ENCODE measurements at places on chromosomes 2 and 18.

GRCh38 chr18:23384778-23385736 is 68.0 kb upstream of the RIOK3 start:
- no peak for DNase-seq

- DNase-seq, result no peak
These were observed 895.8 kb downstream of the TSN start for GRCh38 chr2:122651236-122651635.

GRCh38 chr2:144470334-144470733 is 49.6 kb downstream of the ZEB2 start:
- no peak for DNase-seq

GRCh38 chr2:147806846-147807245 is 38.0 kb upstream of the ACVR2A start:
- DNase-seq, result no peak

DNA sequence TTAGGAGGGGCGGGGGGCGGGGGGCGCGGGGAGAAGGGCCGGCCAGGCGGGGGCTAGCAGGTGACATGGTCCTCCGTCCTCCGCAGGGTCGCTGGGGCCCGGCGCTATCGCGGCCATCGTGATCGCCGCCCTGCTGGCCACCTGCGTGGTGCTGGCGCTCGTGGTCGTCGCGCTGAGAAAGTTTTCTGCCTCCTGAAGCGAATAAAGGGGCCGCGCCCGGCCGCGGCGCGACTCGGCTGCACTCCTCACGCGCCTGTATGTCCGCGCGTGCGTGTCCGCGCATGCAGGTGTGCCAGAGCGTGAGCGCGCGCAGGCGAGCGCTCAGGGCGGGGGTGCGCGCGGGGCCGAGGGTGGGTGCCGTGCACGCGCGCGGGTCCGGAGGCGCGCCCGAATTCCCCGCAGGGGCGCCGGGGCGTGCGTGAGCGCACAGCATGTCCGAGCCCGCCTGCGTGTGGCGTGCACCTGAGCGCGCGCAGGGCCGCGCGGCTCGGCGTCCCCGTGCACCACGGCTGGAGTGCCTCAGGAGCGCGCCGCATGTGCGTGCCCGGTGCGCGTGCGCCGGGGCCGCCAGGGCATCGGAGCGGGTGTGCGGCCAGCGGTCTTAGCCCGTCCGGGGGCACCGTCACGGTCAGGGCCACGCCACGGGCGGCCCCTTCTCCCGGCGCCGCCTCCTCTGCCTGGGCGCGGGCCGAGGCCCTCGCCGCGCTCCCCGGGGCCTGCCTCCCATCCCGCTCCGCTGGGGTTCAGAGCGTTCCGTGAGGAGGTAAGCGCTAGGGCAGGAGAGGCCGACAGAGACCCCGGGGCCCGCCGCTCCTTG is 6.3 kb downstream of the SNORC start:
- DNase-seq, result no peak

DNA sequence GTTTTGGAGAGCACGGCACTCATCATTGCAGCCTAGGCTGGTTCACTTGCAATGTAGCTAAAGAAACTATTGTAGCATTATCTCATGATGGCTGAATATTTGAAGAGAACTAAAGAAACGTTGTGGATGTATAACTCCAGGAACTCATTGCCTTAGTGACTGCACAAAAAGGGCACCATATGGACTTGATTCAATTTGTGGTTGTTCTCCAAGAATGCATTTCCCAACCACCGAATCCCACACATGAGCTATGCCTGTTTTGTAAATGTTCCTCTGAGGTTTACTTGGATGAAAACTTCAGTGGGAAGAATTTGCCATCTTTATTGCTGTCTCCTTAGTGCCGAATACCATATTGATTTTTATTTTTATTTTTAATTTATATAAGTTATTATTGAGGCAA is 43.5 kb downstream of the DOK6 start:
- DNase-seq, result no peak

DNA sequence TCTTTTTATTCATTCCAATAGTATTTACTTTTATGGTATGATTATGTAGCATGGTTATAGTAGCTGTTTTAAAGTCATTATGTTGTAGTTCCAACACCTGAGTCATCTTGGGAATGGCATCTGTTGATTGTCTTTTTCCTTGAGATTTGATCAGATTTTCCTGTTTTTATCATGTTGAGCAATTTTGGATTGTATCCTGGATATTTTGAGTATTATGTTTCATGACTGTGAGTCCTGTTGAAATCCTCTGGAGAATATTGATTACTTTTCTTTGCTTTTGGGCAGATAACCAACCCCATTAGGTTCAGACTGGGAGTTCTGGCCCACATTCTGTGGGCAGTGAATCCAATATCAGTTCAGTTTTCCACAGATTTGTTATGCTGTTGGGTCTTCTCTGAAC is 163.2 kb upstream of the SPRED2 start:
- no peak for DNase-seq

DNA sequence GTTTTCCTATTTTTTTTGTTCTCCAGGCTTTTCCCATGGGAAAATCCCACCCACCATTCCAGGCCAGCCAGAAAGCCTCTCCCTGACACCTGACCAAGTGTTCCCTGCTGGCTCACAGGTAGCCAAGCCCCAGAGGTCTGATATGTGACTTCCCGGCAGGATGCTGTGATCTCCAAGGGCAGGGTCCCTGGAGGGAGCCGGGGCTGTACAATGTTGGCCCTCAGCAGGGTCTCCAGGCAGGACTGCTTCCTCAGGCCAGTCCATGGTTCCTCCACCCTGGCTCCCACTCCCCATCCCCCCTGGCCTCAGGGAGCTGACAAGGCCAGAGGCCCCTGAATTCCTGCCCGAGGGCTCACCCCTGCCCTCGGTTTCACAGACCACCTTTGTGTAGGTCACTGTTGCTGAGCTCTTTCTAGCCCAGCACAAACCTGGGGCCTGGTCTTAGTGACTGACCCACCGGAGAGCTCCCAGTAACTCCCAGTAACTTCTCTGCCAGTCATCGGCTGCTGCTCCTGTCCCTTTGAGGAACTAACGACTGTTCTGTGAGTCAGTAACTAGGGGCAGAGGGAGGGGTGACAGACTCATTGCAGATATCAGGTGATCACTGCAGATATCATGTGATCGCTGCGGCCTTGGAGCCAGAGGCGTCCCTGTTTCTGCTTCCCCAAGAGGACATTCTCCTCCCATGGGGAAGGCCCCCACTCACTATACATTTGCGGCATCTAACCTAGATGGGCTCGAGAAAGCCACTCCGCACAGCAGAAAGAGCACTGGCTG is 38.7 kb downstream of the SDC1 start:
- no peak for DNase-seq

GRCh38 chr2:237883951-237884446 is 24.6 kb downstream of the RAMP1 start:
- no peak for DNase-seq

DNA sequence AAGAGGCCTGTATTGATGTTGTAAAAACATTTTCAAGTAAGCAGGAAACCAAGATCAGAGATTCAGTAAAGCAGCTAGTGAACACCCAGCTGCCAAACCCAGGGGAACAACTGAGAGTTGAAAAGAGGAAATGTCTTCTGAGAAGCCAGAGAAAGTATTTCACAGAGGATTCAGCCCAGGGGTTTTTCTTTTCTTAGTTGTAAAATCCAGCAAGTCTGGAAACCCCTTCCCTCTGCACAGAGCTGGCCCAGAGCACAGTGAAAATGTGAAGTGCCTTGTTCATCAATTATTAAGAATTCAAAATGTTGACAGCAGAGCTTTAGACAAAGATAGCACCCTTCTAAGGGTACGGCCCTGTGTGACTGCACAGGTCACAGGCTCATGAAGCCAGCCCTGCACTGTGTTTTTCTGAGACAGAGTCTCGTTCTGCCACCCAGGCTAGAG is 28.4 kb downstream of the AFF3 start:
- DNase-seq, result no peak

- DNase-seq, result no peak
These were observed 7.3 kb upstream of the MLPH start for GRCh38 chr2:237479747-237480146.

DNA sequence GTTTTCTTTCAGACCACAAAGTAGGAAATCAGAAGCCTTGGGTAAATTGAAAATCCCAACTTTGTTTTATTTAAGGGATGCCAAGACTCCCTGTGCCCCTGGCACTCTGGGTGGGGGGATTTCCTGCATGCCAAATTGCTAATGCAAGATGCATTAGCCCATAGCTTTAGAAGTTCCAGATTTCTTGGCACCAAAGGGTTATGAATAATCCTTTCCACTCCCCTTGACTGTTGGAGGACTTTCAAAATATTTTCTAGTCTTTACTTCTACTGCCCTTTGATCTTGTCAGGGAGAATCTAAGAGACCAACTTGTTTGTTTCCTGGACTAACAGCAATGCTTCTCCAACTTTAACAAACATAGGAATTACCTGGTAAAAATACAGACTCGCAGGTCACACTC is 81.8 kb upstream of the TGIF1 start:
- no peak for DNase-seq

DNA sequence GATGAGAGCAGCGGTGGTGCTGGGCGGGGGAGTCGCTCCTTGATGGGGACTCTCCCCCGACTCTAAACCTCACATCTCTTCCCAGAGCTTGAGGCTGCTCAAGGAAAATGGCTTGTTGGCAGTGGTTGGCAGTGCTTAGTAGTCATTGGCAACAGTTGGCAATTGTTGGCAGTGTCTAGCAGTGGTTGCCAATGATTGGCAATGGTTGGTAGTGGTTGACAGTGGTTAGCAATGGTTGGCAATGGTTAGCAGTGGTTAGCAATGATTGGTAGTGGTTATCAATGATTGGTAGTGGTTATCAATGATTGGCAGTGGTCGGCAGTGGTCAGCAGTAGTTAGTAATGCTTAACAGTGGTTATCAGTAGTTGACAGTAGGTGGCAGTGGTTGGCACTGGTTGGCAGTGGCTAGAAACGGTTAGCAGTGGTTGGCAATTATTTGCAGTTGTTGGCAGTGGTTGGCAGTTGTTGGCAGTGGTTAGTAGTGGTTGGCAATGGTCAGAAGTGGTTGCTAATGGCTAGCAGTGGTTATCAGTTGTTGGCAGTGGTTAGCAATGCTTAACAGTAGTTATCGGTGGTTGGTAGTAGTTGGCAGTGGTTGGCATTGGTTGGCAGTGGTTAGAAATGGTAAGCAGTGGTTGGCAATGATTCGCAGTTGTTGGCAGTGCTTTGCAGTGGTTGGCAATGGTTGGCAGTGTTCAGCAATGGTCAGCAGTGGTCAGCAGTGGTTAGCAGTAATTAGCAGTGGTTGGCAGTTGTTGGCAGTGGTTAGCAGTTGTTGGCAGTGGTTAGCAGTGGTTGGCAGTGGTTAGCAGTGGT is 85.4 kb upstream of the OTOS start:
- no peak for DNase-seq

Measured in NK-92 treated with Interleukin-12 subunit alpha and Interleukin-12 subunit beta, amount 100 ng/mL, for 24 hours (cell line).